ENCODE measurements at places on chromosomes 6 and 20.

- DNase-seq: no peak
Observed at GRCh38 chr20:2888224-2888955, 15.1 kb downstream of the PTPRA start.

DNA sequence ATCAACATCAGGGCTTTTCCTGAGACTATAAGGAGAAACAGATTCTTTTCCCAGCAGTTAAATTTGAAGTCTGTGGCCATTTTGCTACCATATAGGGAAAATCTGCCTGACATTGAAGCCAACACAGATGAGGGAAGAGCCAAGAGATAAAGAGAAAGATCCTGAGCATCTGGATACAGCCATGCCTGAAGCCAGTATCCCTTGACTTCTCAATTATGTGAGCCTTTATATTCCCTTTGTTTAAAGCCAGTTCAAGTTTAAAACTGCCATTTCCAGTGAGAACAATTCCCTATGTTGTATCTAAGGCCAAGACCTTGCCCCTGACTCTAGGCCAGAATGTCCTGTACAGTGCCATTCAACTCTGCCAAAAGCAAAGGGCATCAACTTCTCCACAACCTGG lies 3.8 kb upstream of the NRSN2 start:
- DNase-seq: no peak

DNA sequence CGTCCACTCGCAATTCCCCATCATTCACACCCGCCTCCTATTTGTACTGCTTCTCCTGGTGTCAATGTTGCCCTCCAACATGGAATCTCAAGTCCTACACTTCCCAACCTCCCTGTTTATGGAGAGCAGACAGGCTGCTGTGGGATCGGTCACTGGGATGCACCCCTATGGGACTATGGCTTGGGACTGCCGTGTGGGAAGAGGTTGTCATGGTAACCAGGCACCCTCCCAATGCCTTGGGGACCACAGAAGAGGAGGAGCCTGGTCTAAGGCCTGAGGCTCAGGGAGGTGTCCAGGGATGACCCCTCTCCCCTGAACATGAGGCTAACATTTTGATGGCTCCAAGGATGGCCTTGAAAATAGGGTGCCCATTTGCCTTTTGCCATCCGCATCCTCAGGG lies 116.6 kb upstream of the CST7 start:
- no peak for DNase-seq

DNA sequence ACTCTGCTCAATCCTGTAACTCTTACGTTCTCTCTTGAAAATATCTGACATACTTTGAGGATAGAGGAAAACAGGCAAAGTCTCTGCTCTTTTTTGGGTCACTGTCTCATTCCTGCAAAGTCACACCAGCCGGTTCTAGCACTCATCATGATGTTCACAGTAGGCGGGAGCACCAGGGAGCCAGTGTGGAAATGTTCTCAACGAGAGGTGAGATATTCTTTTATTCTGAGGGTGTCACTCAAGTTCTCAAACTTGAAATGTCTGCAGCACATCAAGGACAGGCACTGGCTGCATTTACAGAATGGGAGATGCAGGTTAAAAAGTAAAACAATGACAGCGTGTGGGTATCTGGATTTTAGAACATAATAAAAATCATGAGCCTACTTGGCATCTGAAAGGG lies 714.7 kb downstream of the QKI start:
- DNase-seq: no peak

- DNase-seq: no peak
Observed at GRCh38 chr6:24919056-24919892, 16.5 kb downstream of the RIPOR2 start.

DNA sequence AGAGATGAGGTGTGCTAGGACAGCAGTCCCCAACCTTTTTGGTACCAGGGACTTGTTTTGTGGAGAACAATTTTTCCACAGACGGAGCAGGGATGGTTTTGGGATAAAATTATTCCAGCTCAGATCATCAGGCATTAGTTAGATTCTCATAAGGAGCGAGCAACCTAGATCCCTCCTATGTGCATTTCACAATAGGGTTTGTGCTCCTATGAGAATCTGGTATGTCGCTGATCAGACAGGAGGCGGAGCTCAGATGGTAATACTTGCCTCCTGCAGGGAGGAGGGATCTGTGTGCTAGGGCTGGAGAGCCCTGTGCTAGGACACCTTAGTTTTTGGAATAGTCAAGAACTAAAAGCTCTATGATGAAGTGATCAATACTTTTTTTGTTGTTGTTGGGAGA lies 2.5 kb downstream of the SMIM13 start:
- peak; percentile 38 for DNase-seq

DNA sequence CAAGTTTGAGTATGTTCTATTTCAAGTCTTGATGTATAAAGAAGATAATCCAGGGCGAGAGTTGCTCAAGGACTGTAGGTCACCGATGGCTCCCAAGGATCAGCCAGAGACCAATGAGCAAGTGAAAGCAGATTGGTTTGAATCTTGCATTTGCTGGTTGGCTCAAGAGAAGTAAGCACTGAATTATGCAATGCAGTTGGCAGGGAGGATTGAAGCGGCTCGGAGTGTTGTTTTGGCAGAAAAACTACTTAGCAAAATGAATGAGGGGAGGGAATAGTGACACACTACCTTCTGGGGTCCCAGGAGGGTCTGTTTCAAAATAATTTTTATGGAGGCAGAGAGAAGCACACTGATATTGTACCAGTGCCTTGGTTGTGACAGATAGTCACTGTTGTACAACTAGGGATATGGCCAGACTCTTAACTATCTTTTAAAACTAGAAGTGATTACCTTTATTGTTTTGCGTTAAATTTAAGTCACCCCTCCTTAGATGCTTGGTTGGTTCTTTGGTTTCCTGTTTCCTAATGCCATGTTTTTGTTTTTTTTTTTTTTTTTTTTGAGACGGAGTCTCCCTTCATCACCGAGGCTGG lies 15.7 kb downstream of the SASH1 start:
- peak; percentile 80 for DNase-seq

GRCh38 chr6:122400121-122400450 lies 634 bp downstream of the HSF2 start:
- DNase-seq: no peak

- no peak for DNase-seq
Observed at GRCh38 chr20:17872959-17873358, 95.6 kb downstream of the SNX5 start.

DNA sequence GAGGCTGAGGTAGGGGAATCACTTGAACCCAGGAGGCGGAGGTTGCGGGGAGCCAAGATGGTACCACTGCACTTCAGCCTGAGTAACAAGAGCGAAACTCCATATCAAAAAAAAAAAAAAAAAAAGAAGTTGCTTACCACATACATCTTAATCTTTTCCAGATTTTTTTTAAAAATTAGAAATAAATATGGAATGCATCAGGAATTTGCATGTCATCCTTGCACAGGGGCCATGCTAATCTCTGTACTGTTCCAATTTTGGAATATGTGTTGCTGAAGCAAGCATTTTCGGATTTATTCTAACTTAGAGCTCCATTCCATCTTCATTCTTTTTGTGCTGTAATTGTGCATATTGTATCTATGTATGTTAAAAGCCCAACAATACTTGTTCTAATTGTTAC lies 62.5 kb downstream of the TRPC4AP start:
- DNase-seq: no peak

DNA sequence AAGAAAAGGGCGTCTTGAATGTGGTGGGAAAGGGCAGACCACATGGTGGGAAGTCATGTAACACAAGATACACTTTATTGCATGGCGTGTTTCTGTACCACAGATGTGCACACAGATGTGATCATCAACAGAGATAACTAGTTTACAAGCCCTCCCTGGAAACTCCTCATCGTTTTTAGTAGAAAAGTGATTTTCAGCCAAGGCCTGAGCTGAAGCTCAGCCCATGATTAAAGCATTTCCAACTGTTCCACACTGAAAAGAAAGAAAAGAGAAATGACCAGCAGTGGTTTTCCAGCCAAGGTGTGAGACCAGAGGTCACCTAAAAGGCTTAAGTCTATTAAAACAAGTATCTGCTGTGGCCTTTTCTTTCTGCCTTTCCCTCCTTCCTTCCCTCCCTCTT lies 463.9 kb upstream of the JAG1 start:
- no peak for DNase-seq
